ENCODE measurements at places on chromosomes 13 and 19.

GRCh38 chr13:93268327-93269028 is 41.9 kb downstream of the GPC6 start:
- no peak for DNase-seq

- DNase-seq, result no peak
These were observed 15.7 kb downstream of the ZNF808 start for GRCh38 chr19:52542984-52543664.

DNA sequence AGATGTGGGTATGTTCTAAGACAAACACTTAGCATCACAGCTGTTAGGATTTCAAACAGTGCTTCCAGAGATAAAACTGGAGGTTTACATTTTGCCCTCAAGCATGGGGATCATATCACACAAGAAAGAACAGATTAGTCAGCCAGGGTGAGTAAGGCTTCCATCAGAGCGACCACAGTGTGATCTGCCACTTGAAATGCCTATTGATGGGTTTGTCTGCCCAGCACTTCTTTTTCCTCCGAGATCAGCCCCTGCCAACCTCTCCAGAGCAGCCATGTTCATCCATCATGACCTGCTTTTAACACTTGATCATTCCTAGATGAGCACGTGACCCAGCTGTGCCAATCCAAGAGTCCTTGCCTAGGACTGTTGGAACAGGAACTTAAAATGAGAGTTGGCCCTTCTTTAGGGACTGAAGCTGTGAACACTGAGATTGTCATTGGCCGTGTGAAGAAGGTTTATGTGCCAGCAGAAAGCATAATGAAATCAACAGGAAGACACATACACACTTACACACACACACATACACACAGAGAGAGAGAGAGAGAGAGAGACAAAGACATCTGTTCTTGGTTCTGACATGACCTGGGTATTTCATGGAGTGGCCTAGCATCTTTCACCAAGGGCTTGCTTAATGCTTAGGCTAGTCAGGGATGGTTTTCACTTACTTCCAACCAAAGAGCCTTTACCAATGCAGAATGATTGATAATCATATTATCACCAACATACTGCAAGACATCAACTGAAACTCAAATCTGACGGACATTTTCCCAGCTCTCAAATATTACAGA is 5.2 kb upstream of the CEBPG start:
- DNase-seq, result no peak

DNA sequence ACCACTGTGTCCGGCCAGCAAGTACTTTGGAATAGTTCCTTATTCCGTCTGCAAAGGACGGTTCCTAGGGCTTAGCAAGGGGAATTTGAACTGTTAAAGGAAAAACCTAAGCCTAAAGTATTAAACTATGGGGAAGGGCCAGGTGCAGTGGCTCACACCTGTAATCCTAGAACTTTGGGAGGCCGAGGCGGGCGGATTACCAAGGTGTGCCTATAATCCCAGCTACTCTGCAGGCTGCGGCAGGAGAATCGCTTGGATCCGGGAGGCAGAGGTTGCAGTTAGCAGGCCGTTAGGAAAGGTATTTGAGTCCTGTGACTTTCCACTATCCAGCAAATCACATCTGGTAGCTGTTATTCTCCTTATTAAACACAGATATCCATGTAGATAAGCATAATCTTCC is 9.4 kb upstream of the RAB20 start:
- no peak for DNase-seq
